ENCODE measurements at places on chromosomes 4 and X.

DNA sequence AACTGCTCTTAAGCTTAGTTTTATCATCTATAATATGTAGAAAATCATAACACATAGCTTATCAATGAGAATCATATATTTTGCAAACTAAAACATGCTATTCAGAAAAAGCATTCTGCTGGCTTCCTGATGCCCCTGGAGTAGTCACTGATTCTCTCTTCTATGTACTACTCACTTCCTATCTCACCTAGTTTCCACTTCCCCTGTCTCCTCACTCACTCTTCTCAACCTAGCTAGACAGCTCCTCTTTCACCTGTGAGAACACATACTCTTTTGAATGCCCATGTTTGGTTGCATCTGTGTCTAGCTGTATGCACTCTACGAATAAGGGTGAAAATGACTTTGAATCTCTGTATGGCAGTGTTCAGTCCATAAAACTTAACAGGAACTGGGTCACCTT lies 9.3 kb downstream of the TMEM144 start:
- DNase-seq = no peak

DNA sequence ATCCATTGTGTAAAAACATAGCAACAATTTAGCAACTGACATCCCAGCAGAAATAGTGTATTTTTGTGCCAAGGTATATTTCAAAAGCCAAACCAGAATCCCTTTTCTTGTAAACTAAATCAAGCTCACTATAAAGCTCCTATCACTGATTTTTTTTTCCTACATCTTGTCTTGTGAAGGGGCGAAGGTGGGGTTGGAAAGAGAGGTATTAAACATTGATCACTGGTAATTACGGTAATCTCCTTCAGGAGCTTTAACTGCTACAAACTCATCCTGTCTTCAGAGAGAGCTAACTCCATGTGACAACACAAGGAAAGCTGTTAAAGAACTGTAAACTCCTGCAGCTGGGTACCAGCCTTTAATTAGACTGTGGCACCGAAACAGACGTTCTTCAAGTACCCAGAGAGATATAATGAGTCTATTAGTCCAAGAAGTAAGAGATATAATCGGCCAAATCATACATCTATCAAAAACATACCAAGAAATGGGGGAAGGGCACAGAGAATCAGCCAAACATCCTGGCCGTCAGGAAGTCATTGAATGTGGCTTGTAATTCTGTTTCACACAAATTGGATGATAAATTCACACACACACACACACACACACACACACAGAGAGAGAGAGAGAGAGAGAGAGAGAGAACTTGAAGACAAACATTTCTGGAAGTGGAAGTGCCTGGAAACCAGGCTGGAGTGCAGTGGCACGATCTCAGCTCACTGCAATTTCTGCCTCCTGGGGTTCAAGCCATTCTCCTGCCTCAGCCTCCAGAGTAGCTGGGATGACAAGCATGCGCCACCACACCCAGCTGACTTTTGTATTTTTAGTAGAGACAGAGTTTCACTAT lies 111.9 kb upstream of the PPARGC1A start:
- no peak for DNase-seq

- DNase-seq = no peak
Observed at GRCh38 chrX:146424422-146424821, 385.1 kb upstream of the CXorf51B start.

GRCh38 chrX:29530501-29530900 lies 684.9 kb upstream of the MAGEB2 start:
- DNase-seq = no peak

DNA sequence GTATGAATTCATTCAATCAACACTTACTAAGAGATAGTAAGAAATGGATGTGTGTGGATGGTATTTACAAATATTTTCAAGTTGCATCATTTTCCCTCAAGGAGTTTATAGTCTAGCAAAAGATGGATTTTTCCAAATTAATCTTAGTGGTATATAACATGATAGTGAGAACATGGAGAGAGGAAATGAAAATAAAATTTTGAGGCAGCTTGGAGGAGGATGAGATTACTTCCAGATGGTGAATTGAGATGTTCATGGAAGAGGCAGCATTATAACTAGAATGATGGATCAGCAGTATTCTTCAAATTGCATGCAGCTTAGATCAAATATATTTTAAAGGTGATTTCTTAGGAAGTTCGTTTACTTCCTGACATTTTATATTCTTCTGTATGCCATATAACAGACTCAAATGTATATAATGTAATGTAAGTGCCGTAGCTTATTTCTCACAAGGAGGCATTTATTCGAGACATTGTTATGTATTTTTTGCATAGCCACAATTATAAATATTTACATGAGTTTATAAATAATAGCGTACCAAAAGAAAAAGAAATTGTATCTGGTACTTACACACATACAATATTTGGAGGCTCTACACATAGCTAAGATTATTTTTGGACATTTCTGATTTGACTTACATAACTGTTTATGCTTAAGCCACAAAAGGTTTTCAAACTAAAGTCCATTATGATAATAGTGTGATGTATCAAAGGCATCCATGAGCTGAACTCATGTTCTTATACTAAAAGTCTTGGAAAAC lies 439.4 kb downstream of the SPRY1 start:
- no peak for DNase-seq

- no peak for DNase-seq
Observed at GRCh38 chr4:138190452-138190858, 51.7 kb downstream of the SLC7A11 start.

DNA sequence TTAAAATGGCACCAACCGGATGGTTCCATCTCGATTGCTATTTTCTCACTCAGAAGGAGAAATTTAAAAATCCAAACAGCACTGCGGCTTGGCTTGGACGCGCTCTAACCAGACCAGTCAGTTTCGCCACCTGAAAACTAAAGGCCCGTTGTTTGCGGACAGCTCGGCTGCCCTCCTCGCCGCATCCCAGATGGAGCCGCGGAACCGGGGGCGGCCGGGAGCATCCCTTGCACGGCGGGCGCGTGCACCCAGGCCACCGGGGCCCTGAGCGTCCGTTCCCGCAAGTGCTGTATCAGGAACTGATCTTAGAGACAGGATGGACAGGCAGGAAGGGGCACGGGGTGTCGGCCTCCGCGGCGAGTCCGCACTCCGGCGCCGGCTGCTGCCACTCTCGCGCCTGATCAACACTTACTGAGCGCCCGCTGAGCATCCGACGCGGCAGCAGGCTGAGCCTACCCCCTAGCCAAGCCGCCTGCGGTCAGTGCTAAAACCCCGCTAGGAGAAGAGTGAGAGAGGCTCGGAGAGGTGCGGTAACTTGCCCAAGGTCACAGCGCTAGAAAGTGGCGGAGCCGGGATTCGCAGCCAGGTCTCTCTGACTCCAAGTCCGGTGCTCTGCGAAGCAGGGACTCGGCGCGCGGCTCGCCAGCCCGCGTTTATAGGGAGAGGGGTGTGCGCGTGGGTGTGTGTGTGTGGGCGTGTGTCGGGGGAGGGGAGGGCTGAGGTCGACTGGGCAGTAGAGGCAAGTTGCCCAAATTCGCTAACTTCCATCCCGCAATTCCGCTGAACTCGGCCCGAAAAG lies at the start of gene CITED1:
CITED1 (minus strand) TSS at position 629 of the 799 bp plus-strand sequence. CDS start 3,045 bp downstream, outside the sequence.
- peak; percentile 30 for DNase-seq

- DNase-seq = no peak
Observed at GRCh38 chrX:69155786-69156520, 9.3 kb downstream of the PJA1 start.

GRCh38 chrX:41481264-41482109 lies 34.3 kb downstream of the NYX start:
- peak; percentile 13 for DNase-seq
